ENCODE measurements at places on chromosomes 16 and 17.

GRCh38 chr17:51014129-51014528 lies 106.5 kb downstream of the SPAG9 start:
- no peak for DNase-seq

DNA sequence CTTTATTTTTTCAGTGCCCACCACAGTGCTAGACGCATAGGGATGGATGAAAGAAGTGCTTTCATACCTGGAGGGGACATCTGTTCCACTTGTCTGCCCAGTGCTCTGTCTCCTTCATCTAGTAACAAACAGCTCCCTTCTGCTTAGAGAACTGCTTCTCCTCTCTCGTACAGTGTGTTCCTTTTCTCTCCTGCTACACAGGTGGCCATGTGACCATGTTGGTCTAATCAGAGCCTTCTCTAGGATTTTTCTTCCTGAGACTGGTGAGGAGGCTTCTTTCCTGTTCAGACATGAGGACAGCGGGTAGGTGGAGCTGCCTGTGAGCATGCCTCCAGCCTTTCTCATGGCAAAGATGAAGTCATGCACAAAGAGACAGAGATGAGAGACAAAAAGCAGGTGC lies 182.7 kb downstream of the TMEM132E start:
- DNase-seq = no peak

- DNase-seq = no peak
These were observed 412.2 kb upstream of the EEF2KMT start for GRCh38 chr16:5509794-5510193.

GRCh38 chr17:48001197-48001596 lies 30.3 kb downstream of the CDK5RAP3 start:
- DNase-seq = no peak

DNA sequence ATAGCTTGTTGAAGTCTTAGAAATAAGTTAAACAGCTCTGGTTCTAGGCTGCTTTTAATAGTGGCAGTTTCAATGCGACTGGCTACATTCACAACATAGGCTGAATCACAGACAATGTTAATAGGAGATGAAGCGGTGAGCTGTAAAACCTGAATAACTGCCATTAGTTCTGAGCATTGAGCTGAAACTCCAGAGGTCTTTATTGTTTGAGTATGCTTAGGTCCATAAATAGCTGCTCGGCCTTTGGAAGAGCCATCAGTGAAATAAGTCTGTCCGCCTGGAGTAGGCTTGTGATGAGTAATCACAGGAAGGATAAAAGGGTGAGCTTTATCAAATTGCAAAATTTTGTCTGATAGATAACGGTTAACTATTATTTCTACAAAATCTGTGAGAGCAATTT lies 9.4 kb upstream of the ZNF689 start:
- no peak for DNase-seq

DNA sequence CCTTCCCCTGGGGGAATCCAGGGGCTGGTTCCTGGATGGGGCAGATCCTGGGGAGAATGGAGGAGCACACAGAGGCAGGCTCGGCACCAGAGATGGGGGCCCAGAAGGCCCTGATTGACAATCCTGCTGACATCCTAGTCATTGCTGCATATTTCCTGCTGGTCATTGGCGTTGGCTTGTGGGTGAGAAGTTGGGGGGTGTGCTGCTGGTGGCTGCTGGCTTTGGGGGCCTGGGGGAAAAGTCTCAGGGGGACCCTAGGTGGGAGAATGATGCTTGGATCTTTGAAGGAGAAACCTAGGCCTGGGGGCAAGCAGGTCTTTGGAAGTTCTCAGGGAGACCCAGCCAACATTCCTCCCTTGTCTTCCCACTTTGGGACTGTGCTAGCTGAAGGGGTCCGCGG lies at the start of gene SLC5A2:
Gene SLC5A2 (plus strand): TSS at position 43 of the 400 bp plus-strand sequence. CDS start 14 bp downstream, at position 57.
- no peak for DNase-seq

DNA sequence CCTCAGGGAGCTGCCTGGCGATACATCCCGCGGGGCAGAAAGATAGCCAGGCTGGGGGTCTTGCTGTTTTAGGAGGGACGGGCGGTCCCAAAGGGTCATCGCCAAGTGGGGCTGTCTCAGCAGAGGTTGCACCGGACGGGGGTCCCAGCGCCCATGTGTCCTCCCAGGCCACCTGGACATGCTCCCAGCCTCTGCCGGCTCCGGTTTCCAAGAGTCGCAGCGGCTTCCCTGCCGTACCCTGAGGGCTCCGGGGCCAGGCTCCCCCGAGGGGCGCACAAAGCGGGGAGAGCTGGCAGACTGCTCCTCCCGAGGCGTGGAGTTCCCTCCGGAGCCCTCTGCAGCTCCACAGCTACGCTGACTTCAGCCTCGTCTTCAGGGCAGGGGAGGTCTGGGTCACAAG lies 1.2 kb downstream of the TRARG1 start:
- no peak for DNase-seq

DNA sequence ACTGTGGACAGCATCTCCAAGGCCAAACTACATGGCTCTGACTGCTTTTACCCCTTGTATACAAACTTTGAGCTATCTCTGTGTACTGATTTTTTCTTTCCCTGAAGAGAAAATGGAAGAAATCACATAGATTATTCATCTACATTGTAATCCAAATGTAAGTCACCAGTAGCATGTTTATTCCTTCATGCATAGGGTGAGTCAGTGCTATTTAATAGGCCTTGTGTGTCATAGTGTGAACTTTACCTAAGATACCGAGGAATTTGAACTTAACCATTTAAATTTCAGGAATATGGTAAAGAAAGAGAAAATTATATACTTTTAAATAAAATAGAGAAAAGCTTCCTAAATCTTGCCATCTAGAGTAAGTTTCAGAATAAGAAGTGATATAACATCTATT lies 16.5 kb downstream of the PHKB start:
- no peak for DNase-seq

- DNase-seq = no peak
These were observed 619 bp upstream of the TMEM92 start for GRCh38 chr17:50273654-50274040.

GRCh38 chr17:68910251-68910705 lies 44.9 kb downstream of the ABCA8 start:
- DNase-seq = no peak

DNA sequence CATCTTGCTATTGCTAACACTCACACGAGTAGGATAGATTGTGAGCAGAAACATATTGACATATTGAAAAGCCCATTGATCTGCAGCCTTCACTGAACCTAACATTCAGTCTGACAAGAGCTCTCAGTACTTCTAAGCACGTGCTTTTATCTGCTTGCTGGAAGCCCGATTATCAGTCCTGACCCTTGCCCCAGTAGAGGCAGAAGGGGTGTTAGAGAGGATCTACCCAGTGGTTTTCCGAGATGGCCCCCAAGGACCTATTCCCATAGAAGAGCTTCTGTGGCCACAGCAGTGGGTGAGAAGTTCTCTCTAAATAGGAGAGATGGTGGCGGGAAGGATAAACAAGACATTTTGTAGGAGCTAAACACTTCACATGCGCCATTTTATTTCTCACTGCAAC lies 290.9 kb upstream of the MAF start:
- no peak for DNase-seq

DNA sequence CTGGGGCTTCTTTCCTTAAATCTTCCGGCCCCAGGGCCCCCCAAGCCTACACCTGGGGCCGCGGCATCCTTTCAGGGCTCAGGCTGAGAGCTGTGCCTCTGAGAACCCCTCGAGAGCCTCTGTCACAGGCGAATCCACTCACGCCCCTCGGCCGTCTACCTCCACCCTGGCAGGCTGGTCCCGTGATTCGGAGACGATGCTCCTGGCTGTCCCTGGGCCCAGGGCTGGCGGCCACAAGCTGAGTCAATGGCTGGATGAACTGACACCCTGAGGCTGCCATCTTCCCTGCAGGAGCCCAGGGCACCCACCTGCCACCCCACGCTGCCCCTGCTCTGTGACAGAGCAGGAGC lies 4.4 kb downstream of the TEPSIN start:
- DNase-seq = no peak

DNA sequence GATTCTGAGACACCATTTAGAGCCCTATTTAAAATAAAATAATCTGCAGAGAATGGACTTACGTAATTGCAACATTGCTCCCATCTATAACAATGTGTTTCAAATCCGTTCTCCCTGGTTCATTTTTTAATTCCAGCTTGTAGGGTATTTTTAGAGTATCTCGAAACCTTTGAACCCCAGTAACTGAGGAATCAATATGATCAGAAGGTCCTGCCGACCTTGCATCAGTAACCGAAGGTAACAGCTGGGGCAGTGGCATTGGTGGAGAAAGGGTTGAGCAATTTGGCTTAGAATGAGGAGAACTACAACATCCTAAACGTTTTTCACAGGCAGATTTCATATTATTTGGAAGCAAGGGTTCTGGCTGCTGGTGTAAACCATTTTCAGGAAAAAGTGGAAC lies 49.3 kb downstream of the N4BP1 start:
- no peak for DNase-seq

DNA sequence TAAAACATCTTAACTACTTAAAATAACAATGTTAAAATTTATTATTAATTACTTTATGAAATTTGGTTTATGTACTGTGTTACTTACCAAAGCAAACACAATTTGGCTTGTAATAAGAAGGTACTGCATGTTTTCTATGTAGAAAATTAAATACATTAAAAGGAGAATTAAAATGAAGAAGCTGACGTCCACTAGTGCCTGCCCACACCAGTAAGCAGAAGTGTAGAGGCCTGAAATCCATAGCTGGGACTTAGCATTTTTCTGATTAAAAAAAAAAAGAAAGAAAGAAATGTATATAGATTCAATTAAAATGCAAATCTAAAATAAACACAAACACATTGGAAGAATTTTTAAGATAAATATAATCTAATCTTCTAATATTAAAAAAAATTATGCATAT lies 35.8 kb upstream of the ABCA9 start:
- DNase-seq = no peak

GRCh38 chr16:21157632-21158031 lies 842 bp upstream of the LDAF1 start:
- no peak for DNase-seq

DNA sequence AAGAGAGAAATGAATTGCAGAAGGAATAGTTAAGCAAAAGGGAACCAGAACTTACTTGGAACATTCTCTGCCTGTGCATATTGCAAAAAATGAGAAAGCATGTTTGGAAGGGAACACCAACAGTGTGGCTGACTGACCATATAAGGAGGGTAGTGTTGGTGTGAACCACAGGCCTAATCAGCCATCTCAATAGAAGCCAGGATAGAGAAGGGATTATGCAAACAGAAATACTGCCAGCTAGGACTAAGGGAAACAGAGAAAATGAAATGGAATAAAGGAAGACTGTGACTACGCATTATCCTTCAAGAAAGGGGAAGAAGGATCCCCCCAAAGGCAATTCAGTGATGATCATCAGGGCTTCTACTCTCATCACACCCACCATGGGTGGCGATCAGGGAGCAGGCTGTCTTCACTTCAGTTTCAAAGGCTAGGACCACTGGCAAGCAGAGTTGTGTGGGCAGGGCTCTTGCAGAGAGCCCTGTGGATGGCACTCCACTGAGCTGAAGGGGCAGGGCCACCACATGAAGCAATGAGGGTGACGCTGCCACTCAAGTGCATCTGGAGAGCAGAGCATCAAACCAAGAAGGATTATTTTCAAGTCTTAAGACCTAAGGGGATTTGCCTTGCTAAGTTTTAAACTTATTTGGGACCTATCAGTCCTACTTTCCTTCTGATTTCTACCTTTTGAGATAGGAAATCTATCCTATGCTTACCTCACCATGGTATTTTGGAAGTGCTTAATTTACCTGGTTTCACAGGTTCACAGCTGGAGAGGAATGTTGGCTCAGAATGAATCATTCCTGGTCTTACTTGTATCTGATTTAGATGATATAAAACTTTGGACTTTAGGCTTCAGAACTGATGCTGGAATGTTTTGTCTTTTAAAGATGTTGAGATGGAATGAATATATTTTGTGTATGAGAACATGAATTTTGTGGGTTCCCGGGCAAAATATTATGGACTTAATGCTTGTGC lies 140.5 kb downstream of the SSH2 start:
- no peak for DNase-seq

DNA sequence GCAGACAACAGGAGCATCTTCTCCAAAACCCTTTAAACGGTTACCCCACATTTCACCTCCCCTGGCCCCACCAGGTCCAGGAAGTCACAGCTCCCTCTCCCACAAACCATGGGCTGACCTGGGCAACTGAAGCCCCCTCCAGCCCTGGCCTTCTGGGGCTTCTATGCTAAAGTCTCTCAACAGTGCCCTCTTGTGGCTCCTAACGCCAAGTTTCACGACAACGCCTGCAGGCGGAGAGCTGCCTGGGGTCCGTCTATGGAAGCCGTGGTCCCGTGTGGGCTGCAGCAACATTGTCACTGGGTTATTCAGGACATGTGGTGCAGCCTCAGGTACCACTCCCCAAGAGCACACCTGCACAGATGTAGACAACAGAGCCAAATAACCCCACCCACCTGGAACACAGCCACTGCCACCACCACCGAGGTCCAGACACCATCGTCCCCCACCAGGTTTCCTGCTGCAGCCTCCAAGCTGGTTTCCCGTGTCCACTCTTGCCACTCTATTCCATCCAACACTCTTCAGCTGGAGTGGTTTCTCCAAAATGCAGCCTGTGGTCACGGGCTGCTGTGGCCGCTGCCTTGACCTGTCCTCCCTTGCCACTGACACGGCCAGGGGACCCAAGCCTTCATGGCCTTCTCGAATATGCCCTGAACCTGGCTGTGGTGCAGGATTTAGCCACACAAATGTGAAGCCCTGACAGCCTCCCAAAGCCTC lies 19.1 kb downstream of the C16orf95 start:
- DNase-seq = no peak

GRCh38 chr17:32869345-32870026 lies 7.4 kb downstream of the MYO1D start:
- DNase-seq = no peak
